ENCODE measurements at places on chromosomes 6 and 20.
A peak's percentile ranks its signal among the peaks of the same experiment; 100 is the strongest.

- DNase-seq, result peak; percentile 89
Measured at GRCh38 chr20:1813101-1813529, 82.1 kb upstream of the SIRPA start.

- no peak for DNase-seq
Measured at GRCh38 chr20:8434326-8434876, 302.3 kb downstream of the PLCB1 start.

DNA sequence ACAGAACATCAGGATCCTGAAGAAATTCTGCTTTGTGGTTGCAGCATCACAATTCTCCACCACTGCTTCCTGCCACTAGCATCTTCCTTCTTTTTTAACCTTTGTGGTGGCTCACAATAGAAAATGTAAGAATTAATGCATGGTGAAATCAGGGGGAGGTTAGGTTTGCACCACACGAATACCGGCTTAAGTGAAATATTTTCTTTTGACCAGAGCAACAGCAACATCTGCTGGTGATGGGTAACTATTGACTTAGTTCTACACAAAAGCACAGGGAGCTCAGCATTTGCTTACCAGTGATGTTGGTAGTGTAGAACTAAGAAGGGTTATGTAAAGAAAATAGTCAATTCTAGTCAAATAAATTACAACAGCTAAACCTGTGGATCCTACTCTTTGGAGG is 280.5 kb downstream of the SYNE1 start:
- DNase-seq, result no peak

DNA sequence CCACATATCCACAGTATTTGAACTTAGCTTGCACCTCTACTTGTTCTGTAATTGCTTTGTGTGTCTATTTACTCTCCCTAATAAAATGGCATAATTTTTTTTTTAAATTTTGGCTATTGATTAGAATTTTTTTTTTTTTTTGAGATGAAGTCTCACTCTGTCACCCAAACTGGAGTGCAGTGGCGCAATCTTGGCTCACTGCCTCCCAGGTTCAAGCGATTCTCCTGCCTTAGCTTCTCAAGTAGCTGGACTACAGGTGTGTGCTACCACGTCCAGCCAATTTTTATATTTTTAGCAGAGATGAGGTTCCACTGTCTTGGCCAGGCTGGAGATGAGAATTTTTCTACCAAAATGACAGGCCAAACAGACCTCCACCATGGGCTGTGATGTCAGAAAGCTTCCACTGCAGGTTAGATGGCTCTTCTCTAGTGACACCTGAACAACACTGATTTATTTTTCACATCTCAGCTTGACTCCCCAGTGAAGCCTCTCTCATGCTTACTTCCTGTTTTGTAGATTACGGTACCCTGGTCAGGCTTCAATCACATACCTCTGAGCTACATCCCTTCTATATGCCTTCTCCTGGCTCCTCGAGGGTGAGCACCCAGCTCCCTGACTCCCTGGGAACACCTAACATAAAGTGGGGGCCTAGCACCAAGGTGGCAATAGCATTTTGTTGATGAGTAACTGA is 112.8 kb downstream of the ARHGAP18 start:
- no peak for DNase-seq

DNA sequence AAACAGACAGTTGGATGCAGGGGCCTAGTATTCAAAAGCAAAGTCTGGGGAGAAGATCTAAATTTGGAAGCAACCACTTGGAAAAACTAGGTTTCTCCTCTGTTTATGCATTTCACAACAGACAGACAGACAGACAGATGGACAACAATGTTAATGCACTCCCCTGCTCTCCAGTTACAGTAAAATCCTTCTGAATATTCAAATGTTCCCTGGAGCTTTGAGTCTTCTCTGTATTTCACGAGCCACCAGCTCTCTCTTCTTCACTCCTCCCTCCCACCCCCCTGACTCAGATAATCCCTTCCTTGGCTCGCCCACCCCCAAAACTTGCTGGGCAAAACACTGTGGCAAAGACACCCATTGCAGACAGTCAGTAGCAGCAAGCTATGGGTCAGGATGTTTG is 129.3 kb upstream of the TOP1 start:
- DNase-seq, result no peak

DNA sequence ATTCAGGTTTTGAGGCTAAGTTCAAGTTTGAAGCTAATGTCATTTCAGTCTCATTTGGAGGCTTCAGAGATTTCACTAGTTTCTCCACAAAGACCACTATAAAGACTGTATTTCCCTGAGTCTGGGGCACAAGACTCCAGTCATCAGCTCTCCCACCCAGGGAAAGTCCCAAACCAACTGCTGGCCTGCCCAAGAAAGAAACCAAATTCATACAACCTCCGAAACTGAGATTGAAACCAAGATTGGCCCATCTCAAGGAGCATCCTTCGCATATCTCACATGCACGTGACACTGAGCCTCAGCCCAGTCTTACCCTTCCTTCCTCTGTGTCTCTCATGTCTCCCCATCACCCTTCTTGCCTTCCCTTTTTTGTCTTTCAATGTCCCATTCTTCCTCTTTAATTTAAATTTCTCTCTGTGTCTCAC is 3.5 kb upstream of the LTA start:
- DNase-seq, result no peak

- no peak for DNase-seq
Measured at GRCh38 chr6:97557355-97557754, 274.3 kb upstream of the MMS22L start.

- DNase-seq, result no peak
Measured at GRCh38 chr6:132954936-132955335, 140.6 kb downstream of the RPS12 start.

- no peak for DNase-seq
Measured at GRCh38 chr20:1291191-1291741, 25.2 kb downstream of the SNPH start.

DNA sequence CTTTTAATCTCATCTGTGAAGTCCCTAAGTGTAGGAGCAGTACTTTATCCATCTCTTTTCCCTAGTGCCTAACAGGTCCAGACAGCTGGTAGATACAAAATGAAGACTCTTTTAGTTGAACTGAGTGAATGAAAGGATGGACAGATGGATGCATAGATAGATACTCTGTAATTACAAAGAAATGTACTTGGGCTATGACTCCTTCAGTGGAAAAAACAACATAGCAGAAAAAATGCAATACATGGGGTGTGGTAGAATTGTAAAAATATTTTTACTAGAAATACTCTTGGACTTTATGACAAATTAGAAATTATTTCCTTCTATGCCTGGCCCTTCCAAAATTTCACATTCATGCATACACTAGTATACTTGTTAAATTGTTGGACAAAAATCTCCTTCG is 29.3 kb downstream of the KCNQ5 start:
- no peak for DNase-seq

DNA sequence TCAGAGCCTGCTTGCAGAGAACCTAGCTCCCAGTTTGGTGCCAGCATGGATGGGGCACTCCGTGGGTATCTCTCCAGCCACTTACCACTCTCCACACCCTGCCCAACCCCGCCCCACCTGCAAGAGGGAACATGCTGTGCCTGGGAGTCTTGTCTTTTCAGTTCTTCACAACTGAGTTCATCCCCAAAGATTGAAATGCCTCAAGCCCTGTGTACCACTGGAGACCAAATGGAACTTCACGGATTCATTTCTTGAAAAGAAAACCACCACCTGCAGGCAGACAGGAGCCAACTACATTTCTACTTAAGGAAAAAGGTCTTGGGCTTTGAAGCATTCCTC is 50.1 kb downstream of the TRERF1 start:
- DNase-seq, result no peak

DNA sequence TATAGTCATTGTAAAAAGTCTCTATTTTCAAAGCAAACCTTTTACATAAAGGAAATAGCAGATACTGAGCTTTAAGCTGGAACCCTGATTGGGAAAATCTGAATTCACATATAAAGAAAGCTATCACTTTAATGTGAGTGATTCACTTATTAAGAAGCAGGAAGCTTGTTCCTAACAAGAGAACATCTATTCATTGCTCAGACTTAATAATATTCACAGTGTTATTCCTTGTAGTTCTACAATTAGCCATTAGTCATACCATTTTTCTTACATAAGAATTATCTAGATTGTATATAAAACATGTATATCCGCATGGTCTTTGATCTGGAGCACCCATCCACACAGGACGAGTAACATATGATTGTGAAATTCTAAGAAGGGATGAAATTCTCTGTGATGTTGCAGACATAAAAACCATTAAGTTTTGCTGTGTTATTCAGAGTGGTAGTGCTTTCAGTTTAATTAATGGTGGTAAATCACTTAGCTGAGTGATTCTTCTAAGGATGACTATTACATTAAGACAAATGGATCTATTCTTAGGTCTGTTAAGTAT is 71.1 kb upstream of the FOXQ1 start:
- DNase-seq, result no peak

GRCh38 chr20:1808101-1808500 is 87.1 kb upstream of the SIRPA start:
- no peak for DNase-seq

DNA sequence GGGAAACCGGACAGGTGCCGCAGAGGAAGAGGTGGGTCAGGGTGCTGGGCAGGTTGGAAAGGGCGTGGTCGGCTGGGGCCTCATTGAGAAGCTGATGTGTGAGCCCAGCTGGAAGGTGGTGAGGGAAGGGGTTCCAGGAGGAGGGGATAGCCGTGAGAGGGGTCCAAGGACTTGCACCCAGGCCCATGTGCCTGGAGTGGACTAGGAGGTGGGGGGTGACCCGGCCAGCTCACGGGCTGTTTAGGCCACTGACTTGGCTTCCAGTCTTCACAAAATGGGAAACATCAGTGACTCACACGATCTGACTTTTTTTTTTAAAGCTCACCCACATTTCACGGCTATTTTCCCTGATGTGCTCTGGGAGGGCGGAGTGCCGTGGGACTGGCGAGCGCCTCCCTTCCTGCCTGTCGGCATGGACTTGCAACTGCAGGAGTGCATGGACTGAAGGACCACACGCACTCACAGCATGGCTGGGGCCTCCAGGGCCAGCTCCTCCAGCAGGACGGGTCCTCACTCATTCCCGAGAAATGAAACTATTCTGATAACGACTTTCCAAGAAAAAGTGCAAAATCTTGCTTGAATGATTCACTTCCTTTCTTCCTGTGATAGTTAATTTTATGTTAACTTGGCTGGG is 13.5 kb upstream of the PDE10A start:
- DNase-seq, result peak; percentile 76

- no peak for DNase-seq
Measured at GRCh38 chr6:38573801-38574395, 65.8 kb downstream of the BTBD9 start.

GRCh38 chr6:56914798-56915658 is 39.9 kb upstream of the BEND6 start:
- no peak for DNase-seq

Data from aorta (tissue), 5 donors.